H4 (cell line): ENCODE measurements at places on chromosomes 2 and 18.

DNA sequence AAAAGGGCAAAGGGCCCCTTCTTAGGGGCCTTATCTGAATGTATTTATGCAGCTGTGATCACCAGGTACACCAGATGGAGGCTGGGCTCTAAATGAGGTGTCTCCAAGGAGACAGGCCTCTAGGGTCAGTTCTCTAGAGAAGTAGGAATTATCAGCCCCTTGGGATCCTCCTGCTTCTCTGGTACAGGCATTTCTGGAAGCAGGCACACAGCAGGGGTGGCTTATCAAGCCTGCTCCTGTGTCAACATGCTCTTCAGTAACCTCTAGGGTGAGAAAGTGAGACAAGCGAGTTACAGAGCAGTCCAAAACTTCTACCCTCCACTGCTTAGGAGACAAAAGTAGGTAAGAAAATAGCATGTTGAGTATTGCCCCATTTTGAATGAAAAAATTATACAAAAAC is 13.8 kb downstream of the TPGS2 start:
- DNase-seq = no peak

DNA sequence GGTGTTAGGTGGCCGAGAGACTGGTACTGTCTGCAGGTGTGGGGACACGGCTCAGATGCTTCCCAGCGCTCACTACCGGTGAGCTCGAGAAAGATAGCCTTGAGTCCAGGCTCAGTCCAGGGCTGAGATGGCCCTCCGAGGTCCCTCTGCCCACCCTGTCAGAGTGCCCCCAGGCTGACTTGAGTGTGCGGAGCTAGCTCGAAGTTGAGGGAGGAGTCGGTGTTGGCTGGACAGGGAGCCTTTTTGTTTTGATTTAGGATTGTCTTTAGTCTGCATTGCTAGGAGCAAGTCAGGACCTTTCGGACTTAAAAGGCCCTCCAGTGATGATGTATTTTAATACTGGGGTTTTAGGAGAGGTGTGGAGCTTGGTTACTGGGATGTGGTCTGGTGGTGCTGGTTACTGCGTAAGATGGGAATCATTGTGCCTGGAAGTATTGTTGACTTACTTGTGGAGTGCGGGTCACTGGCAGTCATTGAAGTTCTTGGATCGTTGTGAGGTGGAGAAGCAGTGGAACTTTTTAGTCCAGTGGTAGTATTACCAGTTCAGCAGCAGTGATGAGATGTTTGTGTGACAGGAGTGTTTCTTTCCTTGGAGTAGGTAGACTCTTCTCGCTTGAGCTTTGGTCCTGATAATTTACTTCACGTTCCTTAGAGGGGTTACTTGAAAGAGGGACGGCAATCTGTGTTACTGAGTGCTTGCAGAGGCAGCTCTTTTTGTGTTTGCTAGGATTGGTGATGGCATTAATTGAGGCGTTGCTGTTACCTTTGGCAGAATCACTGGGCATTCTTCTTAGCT is 633 bp downstream of the KIAA1328 start:
- DNase-seq = peak; percentile 11

DNA sequence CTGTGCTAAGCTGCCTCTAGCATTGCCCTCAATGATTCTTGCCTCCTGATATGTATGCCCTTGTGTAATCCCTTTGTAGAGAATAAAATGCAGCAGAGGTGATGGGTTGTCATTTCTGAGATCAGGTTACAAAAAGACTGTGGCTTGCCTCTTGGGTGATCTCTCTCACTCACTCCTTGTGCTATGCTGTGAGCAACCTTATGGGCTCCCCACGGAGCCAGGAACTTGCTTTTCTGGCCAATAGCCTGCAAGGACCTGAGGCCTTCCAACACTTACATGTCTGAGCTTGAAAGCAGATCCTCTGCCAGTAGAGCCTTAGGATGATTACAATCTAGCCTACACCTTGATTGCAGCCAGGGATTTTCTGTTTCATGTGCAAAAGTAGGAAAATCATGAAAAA is 123.1 kb upstream of the XIRP2 start:
- no peak for DNase-seq

- DNase-seq = no peak
These were observed 2.6 kb downstream of the ANKRD44 start for GRCh38 chr2:197307933-197308521.

DNA sequence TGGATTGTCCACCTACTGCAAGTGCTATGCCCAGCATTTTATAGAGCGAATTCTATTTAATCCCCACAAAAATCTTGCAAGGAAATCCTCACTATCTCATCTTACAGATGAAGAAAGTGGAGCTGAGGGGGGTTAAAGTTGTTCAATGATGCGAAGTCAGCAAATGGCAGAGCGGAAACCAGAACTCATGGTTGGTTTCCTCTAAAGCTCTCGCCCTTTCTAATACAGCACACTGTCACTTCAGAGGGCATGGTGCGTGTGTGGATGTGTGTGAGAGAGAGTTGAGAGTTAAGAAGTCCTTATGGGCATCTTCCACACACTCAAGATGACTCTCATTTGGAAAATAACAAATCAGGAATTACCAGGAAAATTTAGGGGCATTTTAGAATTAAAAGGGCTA is 78.4 kb downstream of the TGFA start:
- DNase-seq = no peak

DNA sequence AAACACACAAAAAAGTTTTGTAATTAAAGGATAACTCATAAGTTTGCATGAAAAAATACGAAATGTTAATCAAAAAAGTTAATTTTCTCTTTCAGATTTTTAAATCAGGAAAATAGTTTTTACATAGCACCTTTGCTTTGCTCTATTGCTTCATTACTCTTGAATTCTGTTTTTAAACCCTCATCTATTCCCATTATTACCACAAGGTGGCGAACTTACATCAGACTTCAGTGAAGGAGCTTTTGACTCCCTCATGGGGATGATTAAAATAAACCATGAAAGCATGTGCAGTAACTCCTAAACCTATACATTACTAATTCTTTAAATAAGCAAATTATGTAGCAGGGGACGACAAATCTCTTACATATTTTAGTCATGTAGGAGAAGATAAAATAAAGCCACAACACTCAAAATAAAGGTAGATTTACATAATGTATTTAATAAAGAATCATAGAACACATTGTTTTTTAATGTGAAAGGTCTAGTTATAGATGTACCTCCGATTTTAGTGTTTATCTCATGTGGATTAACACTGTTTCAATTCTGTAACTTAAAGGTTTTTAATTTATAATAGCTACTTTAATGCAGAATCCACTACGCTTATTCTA is 105.2 kb downstream of the NETO1 start:
- DNase-seq = peak; percentile 73

DNA sequence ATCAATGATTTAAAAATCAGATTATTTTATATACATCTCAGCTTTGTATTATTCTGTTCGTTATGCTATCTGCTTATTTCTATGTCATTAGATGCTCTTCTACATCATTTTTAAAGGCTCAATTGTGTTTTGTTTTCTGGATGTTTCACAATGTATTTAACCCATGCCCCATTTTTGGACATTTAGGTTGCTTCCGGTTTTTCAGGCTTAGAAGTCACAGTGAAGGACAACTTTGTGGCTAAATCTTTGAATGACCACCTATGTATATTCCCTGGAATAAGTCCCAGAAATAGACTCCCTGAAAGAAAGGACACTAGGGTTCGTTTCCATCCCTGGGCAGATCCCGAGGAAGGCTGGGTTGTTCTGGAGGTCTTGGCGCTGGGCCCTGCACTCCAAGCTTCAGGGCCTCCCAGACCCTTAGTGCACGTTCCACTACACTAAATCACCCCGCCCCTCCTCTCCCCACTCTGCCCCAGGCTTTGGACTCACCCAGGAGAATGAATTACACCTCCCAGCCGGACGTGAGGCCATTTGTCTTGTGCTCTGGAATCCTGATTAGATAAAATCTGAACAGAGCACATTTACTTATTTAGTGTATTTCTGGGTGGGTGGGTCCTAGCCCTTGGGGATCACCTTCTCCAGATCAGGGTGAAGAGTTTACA is 188.2 kb downstream of the ZFP36L2 start:
- DNase-seq = no peak

GRCh38 chr2:240532031-240532775 is 25.6 kb downstream of the ANKMY1 start:
- peak; percentile 4 for DNase-seq

DNA sequence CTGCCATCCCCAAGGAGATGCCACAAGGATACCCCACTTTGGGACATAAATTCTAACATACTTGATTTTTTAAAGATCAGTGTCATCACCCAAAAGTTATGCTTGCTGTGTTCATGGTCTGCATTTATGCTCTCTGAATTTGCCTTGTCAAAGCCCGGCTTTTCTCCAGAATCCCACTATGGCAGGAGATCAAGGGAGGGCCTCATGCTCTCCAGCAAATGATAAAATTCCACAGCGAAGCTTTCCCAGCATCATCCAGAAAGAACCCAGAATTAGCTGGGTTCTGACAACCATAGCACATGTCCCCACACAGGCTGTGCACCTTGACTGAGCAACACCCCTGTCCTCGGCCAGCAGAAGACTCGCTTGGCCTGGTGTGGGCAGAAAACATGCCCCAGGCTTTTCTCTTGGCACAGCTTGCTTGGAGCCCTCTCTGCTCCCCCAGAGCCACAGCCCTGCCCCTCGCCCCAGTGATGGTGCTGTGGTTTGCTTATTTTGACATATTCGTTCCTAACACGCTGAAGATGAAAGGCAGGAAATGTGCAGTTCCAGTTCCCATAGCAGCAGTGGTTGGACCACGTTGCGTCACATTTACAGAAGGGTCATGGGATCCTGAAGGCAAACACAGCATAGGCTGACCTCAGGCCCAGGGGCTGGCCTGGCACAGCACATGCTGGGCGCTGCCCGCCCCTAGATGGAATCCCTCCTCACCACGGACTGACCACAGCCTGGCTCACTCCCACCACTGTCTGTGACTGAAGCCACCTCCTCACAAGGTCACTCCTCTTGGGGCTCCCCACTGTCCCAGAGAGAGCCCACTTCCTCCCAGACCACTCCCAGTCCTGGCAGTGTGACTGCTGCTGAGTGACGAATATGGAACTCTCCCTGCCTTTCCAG is 14.1 kb upstream of the CHRNA1 start:
- DNase-seq = peak; percentile 97

DNA sequence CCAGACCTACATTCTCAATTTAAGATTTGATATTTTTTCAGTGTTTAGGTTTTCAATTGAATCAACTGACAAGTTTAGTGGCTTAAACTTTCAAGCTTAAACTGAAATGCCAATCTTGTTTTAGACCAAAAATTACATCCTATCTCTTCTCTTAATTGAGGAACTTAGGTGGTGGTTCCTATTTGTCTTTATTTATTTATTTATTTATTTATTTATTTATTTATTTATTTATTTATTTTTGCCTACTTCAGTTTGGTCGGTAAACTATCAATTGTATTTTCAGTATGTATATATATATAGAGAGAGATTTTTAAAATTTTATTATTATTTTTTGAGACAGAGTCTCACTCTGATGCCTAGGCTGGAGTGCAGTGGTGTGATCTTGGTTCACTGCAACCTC is 68.1 kb downstream of the NEDD4L start:
- no peak for DNase-seq

GRCh38 chr18:10723496-10723895 is 197.7 kb downstream of the NAPG start:
- no peak for DNase-seq

DNA sequence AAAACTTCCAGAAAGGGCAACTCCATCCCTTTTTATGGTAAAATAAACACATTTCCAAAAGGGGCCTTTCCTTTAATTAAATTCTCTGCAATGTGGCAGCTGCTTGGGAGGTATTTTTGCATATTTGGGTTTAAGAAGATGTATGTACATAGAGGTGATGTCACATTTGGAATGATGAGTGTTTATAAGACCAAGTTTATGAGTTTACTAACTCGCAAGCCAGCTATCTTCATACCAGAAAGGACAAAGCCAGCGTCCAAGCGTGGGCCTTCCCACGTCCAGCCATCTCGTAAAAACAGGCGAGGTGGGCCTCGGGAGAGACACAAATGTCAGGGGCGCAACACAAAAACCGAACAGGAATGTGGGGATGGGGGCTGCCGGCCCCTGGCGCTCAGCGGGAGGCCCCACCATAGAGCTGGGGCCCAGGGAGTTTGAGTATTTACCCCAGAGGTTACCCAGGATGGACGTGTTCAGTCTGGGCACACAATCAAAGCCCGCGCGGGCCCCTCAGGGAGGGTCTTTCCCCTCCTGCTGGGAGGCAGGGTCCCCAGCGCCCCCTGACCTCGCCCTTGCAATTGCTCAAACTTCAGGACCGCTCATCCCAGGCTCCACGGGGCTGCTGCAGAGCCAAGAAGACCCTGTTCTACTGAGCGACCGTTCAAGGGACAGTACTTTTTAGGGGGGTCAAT is 137.3 kb downstream of the TWIST2 start:
- no peak for DNase-seq

DNA sequence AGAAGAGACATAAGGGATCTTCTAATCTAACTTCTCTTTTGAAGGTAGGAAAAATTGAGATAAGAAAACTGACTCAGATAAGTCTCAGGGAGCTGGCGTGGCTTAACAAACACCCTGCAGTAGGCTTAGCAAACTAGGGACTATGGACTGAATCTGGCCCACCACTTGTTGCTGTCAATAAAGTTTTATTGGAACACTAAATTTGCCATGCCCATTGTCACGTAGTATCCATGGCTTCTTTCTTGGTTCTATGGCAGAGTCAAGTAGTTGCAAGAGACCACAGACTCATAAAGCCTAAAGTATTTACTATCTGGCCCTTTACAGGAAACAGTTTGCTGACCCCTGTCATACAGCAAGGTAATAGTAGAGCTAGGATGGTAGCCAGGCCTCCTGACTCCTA is 24.2 kb downstream of the KCNK3 start:
- DNase-seq = no peak

DNA sequence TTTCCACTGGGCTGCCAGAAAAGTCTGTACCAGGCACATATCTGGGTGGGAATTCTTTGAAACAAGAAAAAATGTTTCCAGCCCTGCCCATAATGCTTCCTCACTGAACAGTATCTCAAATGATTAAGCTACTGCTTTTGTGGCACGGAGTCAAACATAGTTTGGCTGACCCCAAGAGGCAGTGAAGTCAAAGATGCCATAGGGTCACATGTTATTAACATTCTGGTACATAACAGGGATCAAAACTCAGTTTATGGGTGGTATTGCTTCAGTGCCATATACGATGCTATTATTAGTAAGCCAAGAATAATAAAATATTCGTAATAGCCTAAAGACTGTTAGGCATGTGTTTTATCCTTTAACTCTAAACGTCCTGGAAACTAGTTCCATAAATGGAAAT is 112.4 kb downstream of the FEZ2 start:
- DNase-seq = no peak

GRCh38 chr2:191839918-191840804 is 6.7 kb downstream of the CAVIN2 start:
- no peak for DNase-seq

DNA sequence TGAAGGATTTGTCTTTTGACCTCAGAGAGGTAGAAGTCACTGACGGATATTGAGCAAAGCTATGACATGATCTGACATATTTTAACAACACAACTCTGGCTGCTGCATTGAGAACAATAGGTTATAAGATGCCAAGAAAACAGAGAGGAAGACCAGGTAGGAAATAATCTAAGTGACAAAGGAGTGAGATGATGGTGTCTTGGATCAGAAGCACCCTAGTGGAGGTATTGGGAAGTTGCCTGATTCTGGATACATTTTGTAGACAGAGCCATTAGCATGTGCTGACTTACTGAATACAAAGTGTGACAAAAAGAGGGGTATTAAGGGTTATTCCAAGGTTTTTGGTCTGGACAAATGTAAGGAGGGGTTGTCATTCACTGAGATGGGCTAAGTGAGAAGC is 1438.1 kb downstream of the DPP10 start:
- DNase-seq = no peak

- no peak for DNase-seq
These were observed 922 bp downstream of the HS1BP3 start for GRCh38 chr2:20649976-20650375.
